ENCODE measurements at places on chromosomes 7 and 10. TPM values are rescaled to one million over a fixed set of nuclear protein-coding genes. Genes with fewer than 3 reads are reported as not detected.

CREB5 gene
- total RNA-seq = 22.5 TPM

SLC26A5 gene
- total RNA-seq = 0.23 TPM

DNA sequence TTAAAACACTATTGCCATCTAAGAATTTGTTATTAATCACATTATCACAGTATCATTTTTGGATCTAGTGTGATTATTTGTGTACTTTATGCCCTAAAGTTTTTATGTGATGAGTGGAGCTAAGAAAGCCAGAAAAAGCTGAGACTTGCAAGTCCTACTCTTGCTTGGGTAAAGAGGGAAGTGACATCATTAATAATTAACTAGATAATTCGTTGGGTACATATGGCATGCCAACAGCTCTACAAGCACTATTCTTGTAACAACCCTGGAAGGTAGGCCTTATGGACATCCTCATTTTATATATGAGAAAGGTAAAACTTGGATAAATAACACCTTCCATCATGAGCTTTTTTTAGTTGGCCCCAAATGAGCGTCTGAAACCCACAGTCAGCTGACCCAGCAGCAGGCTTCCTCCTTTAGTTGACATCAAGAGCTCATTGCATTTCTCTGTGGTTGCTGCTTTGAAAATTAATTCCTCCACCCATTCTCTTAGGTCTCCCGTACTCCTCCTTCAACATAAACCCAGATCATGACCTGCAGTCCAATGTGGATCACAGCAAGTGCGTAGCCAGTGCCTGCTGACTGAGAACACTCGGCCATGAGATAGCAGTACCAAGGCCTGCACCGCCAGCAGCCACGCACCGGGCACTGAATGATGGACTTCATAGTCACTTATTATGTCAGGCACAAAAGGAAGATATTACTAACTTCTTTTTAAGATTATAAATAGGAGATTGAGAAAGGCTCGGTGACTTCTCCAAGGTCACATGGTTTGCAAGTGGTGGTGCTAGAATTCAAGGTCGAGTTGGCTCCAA lies 292.0 kb upstream of the AOAH start:
- DNase-seq = no peak

GRCh38 chr7:2010551-2011265 lies 222.0 kb downstream of the MAD1L1 start:
- no peak for DNase-seq

DNA sequence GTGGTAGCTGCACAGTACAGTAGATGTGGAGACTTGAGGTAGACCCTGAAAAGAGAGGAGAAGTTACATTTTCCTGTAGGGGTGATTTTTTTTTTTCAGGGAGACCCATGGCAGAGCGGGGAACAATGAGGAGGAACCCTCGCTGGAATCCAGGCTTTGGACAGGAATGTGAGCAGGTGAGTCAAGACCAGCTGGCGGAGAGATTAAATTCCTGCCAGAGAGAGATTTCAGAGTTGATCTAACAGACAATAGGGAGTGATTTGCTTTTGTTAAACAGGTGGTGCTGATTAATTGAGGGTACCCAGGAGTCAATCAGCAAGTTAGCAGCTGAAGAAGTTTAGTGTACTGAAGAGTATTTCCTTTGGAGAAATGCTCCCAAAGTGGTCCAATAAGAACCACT lies 41.6 kb upstream of the MINDY3 start:
- DNase-seq = no peak

DNA sequence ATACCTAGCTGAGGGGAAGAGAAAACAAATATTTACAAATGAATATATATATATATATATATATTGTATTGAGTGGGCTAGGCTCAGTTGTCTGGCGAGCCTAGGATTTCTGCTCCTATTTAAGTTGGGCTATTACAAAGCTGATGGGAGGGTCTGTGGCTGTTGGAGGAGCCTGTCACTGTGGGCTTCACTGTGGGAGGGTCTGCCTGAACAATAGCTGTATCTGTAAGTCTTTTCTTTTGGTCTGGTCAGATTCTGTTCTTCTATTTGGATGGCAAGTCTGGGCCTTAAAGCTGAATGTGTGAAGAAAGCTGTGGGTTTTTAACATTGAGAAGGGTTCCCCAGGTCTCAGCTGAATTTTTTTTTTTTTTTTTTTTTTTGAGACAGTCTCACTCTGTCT lies 220.6 kb upstream of the LYZL1 start:
- no peak for DNase-seq

- no peak for DNase-seq
Observed at GRCh38 chr10:32629910-32630309, 184.0 kb downstream of the CCDC7 start.

Measured in mucosa of gallbladder (tissue), 1 donor.